ENCODE measurements at places on chromosomes 2 and 18.

GRCh38 chr18:48688961-48689360, 150.1 kb downstream of the CTIF start:
- H3K27ac ChIP-seq = no peak overlapping the region
- no peaks in the 10 kb centered on the region for H3K27me3 ChIP-seq

DNA sequence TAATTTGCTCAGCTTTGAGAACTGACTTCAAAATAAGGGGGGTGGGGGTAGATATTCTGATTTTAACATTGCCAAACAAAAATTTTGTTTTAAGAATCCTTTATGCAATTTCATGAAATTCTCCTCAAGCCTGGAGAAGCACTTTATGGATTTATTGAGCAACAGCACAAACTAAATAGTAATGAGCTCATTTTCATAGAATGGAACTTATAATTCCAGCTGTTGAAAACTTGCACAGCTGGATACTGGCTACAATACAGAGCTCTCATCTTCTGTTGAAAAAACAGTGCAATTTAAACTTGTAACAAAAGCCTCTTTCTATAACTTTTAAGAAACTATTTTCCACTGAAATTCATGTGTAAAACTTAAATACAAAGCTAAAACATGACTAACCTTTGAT, 137.6 kb upstream of the FN1 start:
- no peak overlapping the region for H3K4me3 ChIP-seq
- H3K36me3 ChIP-seq = no peaks in the 10 kb centered on the region
- no peaks in the 10 kb centered on the region for H3K4me1 ChIP-seq
- no peak for DNase-seq
- no peak overlapping the region for H3K27ac ChIP-seq

- H3K27ac ChIP-seq = no peak overlapping the region
- DNase-seq = no peak
- H3K4me3 ChIP-seq = no peak overlapping the region
- H3K36me3 ChIP-seq = peaks cover 15% of the 10 kb centered on the region
- H3K27me3 ChIP-seq = no peaks in the 10 kb centered on the region
Measured at GRCh38 chr18:59149007-59149406, 9.3 kb downstream of the SEC11C start.

DNA sequence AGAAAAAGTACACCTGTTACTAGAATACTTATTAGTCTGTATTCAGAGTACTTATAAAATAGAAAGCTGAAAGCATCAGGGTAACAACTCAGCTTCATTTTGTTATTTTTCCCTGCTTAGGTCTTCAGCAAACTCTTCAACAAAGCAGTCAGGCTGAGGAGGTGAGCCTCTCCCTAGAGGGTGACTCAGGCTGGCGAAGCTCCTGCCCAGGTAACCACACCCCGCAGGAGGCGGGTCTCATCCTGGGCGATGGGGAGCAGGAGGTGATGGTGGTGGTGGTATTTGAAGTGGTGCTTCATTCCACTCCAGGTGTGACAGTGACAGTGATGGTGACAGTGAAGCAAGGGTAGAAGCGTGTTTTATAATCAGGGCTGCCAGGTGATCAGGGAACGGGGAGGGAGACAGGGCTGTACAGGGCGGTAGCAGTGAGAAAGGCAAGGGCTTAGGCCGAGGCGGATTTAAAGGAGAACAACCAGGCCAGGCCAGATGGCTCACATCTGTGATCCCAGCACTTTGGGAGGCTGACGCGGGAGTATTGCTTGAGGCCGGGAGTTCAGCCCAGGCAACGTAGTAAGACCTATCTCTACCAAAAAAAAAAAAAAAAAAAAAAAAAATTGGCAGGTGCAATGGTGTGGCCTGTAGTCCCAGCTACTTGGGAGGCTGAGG, 127.1 kb downstream of the SOCS6 start:
- H3K36me3 ChIP-seq = no peaks in the 10 kb centered on the region
- no peaks in the 10 kb centered on the region for H3K4me1 ChIP-seq
- no peak overlapping the region for H3K4me3 ChIP-seq
- no peak for DNase-seq
- H3K27ac ChIP-seq = no peak overlapping the region

- H3K4me1 ChIP-seq = no peaks in the 10 kb centered on the region
- no peaks in the 10 kb centered on the region for H3K36me3 ChIP-seq
- DNase-seq = no peak
- no peak overlapping the region for H3K27ac ChIP-seq
Measured at GRCh38 chr2:34936089-34936488, 1337.0 kb upstream of the FAM98A start.

- no peaks in the 10 kb centered on the region for H3K36me3 ChIP-seq
- H3K27me3 ChIP-seq = peaks cover 65% of the 10 kb centered on the region
- H3K4me3 ChIP-seq = peak overlapping the region; percentile 51
Measured at GRCh38 chr18:22170421-22171257, 1.2 kb downstream of the GATA6 start.

GRCh38 chr2:143575340-143575739, 446.1 kb downstream of the ARHGAP15 start:
- no peaks in the 10 kb centered on the region for H3K27me3 ChIP-seq
- H3K4me1 ChIP-seq = no peaks in the 10 kb centered on the region
- H3K36me3 ChIP-seq = no peaks in the 10 kb centered on the region

GRCh38 chr2:105580870-105581554, 163.7 kb upstream of the NCK2 start:
- no peak for DNase-seq
- H3K4me1 ChIP-seq = peaks cover 26% of the 10 kb centered on the region
- no peaks in the 10 kb centered on the region for H3K27me3 ChIP-seq

DNA sequence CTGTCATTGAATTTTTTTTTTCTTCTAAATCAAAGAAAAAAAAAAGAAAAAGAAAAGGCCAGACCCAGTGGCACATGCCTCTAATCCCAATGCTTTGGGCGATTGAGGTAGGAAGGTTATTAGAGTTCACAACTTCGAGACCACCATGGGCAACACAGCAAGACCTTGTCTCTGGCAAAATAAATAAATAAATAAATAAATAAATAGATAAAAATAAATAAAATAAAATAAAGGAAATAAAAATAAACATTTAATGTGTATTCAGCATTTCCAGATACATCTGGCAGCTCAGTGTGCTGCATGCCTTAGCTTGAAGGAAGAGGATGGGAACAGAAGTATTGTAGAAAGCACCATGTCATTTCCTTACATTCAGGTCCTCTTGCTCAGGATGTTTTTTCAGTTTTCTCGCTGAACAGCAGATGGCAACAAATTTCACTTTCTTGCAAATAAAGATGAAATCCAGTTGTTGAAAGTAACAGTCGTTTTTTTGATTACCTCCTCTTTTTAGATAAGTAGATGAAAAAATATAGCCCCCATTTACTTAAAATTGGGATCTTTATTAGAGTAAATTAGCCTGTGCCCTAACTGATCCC, 25.7 kb upstream of the FAM178B start:
- no peak overlapping the region for H3K27ac ChIP-seq
- peak; percentile 44 for DNase-seq
- H3K36me3 ChIP-seq = no peaks in the 10 kb centered on the region
- peaks cover 2% of the 10 kb centered on the region for H3K27me3 ChIP-seq
- no peak overlapping the region for H3K4me3 ChIP-seq
- no peaks in the 10 kb centered on the region for H3K4me1 ChIP-seq

- no peak overlapping the region for H3K27ac ChIP-seq
- H3K27me3 ChIP-seq = no peaks in the 10 kb centered on the region
- no peaks in the 10 kb centered on the region for H3K4me1 ChIP-seq
- H3K4me3 ChIP-seq = no peak overlapping the region
- DNase-seq = no peak
Measured at GRCh38 chr2:188280811-188281222, 10.9 kb upstream of the GULP1 start.

DNA sequence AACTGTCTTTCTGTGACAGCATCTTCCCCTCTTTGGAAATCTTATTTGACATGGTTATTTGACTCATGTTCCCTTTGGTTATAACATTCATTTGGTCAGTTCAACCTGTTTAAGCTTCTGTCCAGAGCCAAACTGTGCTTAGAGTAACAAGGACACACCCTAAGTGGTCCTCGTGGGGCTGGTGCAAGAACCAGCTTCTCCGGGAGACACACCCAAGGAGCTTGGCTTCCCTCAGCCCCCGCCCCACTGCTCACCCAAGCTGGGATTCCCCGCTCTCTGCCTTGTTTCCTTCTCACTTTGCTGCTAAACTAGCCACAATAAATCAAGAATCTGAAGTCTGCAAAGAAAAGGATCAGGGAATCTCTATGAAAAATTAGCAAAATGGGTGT, 1.4 kb downstream of the SCYGR3 start:
- H3K4me1 ChIP-seq = peaks cover 3% of the 10 kb centered on the region
- no peaks in the 10 kb centered on the region for H3K27me3 ChIP-seq
- H3K4me3 ChIP-seq = no peak overlapping the region
- H3K36me3 ChIP-seq = no peaks in the 10 kb centered on the region

- no peak overlapping the region for H3K4me3 ChIP-seq
- H3K36me3 ChIP-seq = no peaks in the 10 kb centered on the region
- H3K27me3 ChIP-seq = no peaks in the 10 kb centered on the region
- no peak overlapping the region for H3K27ac ChIP-seq
- H3K4me1 ChIP-seq = peaks cover 69% of the 10 kb centered on the region
Measured at GRCh38 chr2:98759338-98759737, 28.4 kb upstream of the MGAT4A start.

- H3K4me3 ChIP-seq = no peak overlapping the region
- peak; percentile 5 for DNase-seq
- H3K36me3 ChIP-seq = no peaks in the 10 kb centered on the region
- H3K27me3 ChIP-seq = no peaks in the 10 kb centered on the region
Measured at GRCh38 chr2:31429759-31430438, 15.4 kb upstream of the XDH start.

GRCh38 chr18:74290794-74291471, 830 bp downstream of the CYB5A start:
- H3K4me3 ChIP-seq = peak overlapping the region; percentile 95
- H3K4me1 ChIP-seq = peaks cover 12% of the 10 kb centered on the region
- H3K27ac ChIP-seq = peak overlapping the region; percentile 45
- no peaks in the 10 kb centered on the region for H3K36me3 ChIP-seq
- no peaks in the 10 kb centered on the region for H3K27me3 ChIP-seq

- no peak overlapping the region for H3K27ac ChIP-seq
- no peaks in the 10 kb centered on the region for H3K4me1 ChIP-seq
- no peak overlapping the region for H3K4me3 ChIP-seq
- peaks cover 4% of the 10 kb centered on the region for H3K36me3 ChIP-seq
- H3K27me3 ChIP-seq = no peaks in the 10 kb centered on the region
Measured at GRCh38 chr2:120279708-120280107, 27.1 kb downstream of the RALB start.

DNA sequence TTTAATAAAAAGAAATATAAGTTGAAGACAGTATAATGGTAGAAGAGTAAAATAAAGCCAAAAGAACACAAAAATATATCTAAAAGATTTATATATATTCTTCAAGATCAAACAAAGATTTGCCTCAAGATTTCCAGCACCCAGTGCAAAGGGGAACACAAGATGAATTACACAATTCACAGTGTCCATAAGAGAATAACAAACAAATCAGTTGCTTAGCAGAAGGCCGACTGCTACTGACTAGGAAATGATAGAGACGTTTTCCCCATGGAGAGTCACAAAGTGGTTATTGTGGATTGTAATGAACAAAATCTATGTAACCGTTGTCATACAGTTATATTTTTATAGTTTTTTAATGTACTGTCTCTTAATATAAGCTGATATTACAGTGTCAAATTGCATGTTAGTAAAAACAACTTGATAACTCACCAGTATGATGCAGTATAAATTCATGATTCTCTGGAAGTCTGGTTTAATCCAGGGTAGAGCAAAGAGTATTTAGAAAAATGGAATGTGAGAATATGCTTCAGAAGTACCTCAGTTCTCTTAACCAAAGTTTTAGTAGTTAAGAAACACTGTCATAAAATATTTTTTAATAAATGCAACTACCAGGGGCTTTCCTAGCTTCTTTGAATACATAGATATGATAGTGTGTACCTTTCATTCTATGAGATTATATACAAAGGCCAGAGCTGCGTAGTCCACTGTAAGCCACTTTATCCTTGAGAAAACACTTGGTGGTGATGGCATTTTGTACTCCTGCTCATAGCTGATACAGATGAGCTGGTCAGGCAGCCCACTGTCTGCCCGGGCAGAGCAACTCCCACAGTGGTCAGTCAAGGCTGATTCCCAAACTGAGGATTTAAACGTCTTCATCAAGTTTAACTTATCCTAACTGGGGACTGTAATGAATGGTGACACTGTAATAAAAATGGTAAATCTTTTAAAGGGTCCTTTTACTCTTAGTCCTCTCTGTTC, 180.5 kb upstream of the DTNA start:
- no peaks in the 10 kb centered on the region for H3K27me3 ChIP-seq
- DNase-seq = no peak
- H3K4me3 ChIP-seq = no peak overlapping the region
- no peaks in the 10 kb centered on the region for H3K4me1 ChIP-seq

DNA sequence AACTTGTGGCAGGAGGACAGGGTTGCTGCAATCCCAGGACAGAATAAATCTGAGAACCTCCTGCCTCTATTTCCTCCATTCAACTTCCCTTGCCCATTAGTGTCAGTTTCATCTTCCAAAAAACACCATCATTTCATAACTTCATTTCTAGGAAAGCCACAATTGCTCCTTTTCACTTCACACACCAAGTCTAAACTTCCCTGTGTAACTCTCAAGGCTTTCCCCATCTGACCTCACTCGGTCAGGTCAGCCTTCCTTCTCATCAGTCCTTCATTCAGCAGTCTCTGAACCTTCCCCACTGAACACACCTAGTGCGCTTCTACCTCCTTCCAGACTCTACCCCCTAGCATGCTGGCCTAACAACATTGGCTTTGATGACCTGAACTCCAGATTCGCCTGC, 35.8 kb downstream of the TCF7L1 start:
- H3K4me1 ChIP-seq = no peaks in the 10 kb centered on the region
- H3K36me3 ChIP-seq = no peaks in the 10 kb centered on the region
- DNase-seq = no peak
- no peaks in the 10 kb centered on the region for H3K27me3 ChIP-seq
- H3K27ac ChIP-seq = no peak overlapping the region

GRCh38 chr2:127342101-127342500, 45.7 kb downstream of the MAP3K2 start:
- H3K36me3 ChIP-seq = peaks cover 7% of the 10 kb centered on the region
- H3K4me1 ChIP-seq = no peaks in the 10 kb centered on the region
- H3K27ac ChIP-seq = no peak overlapping the region
- no peak overlapping the region for H3K4me3 ChIP-seq
- H3K27me3 ChIP-seq = no peaks in the 10 kb centered on the region

GRCh38 chr2:70473101-70473722, 80.4 kb downstream of the TGFA start:
- DNase-seq = no peak
- no peaks in the 10 kb centered on the region for H3K27me3 ChIP-seq
- H3K4me3 ChIP-seq = no peak overlapping the region

GRCh38 chr2:7648221-7648795, 731.1 kb downstream of the RNF144A start:
- H3K27me3 ChIP-seq = no peaks in the 10 kb centered on the region
- H3K4me1 ChIP-seq = peaks cover 16% of the 10 kb centered on the region
- DNase-seq = no peak
- no peaks in the 10 kb centered on the region for H3K36me3 ChIP-seq
- H3K27ac ChIP-seq = no peak overlapping the region
- no peak overlapping the region for H3K4me3 ChIP-seq

DNA sequence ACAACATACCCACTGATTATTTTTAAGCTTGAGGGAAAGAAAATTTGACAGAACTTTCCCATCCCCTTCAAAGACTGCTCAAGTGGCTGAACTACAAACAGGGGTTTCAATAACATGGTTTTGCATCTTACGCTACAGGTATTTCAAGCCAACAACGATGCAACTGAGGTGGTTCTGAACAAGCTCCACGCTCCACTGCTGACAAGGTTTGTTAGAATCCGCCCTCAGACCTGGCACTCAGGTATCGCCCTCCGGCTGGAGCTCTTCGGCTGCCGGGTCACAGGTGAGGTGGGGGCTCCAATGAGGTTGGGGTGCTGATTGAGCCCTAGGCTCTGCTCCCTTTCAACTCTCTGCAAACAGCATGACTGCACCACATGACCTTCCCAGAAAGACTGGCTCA, 58.1 kb downstream of the NRP2 start:
- no peaks in the 10 kb centered on the region for H3K27me3 ChIP-seq
- no peaks in the 10 kb centered on the region for H3K4me1 ChIP-seq
- no peak overlapping the region for H3K27ac ChIP-seq
- no peak for DNase-seq
- no peaks in the 10 kb centered on the region for H3K36me3 ChIP-seq

Measured in CD8-positive, alpha-beta memory T cell (primary cell).